ENCODE measurements at places on chromosomes 7 and 10.

DNA sequence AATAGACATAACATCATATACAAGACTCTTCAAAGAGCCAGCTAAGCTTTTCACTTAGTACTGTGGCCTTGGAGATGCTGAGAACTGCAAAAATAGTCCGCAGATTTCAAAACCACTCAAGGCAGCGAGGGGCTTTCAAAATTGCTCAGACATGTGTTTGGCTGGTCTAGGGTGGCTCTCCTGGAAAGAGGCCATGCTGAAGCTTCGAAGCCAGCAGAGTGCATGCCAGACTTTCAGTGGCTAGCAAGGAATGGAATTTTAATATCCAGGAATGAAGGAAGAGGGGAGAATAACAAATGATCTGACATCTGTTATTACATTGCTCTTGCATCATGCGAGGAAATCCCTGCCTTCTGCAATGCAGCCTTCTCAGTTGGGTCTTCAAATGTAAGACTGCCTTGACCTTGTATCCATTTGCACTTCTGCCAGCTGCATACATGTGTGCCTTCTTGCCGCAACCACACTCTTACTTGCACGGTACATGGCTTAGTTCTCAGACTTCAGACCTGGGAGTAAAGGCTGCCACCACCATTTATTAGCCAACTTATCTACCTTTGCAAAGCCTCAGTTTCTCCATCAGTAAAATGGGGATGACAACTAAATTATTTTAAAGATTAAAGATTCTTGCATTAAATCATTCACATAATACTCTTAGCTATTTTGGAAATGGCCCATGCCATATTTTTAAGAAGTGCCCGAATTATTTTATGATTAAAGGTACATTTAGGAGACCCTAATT is 55.9 kb downstream of the ITIH5 start:
- DNase-seq: no peak

DNA sequence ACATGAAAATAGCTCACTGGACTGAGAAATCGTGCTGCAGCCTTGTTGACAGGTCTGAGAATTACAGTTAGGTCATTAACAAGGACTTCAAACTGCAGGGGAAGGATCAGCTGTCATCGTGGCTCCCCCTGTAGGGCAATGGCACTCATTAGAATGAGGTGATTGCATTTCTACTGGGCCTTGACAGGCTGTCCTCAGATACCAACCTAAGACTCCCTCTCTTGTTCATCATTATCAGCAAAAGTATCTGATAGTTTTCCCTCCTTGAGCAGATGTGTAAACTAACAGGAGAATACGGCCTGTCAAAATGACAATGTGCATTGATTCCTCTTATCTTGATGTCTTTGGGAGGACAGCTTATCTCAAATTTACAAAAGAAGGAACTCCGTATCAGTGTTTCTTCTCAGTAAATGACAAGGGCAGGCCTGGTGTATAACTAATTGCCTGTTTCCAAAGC is 648.5 kb upstream of the LRRN3 start:
- DNase-seq: peak; percentile 3

- no peak for DNase-seq
Observed at GRCh38 chr10:32338262-32338661, 8.7 kb downstream of the EPC1 start.

DNA sequence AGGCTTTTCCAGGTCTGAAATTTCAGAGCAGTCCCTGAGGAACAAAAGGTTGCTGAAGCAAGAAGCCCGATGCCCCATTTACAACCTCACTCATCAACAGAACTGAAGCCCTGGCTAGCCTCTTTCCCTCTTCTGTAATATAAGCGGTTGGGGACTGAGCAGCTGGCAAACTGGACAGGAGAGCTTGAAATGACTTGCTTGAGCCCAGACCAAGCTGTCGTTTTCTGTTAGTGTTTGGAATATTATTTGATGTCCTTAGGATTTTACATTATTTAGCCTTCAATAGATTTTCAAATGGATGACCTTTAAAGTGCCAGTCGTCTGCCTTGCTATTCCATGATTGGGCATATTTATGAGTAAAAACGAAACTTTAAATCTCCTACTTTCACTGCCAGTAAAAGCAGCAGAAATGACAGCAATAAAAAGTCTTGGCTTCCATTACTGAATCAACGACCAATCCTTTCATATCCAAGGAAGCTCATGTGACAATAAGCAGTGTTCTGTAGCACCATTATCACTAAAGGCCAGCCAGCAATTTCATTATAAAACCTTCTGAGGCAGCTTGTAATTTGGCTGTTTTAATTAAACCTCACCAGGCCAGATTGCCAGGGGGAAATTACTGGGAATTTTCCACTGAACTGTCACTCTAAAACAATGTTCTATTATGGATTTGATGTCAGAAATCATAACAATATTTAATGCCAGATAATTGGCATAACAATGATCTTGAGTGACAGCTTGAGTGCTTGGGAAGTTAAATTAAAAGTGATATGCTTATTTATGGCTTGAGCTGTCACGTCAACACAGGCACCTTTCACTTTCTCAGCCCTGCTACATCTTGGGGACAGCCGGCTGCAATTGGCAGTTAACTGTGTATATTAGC is 85.9 kb downstream of the LSMEM1 start:
- no peak for DNase-seq

DNA sequence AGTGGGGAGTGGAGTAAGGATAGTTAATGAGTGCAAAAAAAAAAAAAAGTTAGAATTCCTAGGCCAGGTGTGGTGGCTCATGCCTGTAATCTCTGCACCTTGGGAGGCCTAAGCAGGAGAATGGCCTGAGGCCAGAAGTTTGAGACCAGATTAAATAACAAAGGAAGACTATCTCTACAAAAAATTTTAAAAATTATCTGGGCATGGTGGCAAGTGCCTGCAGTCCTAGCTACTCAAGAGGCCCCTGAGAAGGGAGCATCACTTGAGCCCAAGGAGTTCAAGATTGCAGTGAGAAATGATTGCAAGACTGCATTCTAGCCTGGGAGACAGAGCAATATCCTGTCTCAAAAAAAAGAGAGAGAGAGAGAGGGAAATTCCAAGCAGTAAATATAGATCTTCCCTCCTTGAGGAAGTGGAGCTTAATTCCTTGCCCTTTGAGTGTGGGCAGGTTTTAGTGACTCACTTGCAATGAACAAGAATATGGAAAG is 19.5 kb upstream of the CSTF2T start:
- no peak for DNase-seq

DNA sequence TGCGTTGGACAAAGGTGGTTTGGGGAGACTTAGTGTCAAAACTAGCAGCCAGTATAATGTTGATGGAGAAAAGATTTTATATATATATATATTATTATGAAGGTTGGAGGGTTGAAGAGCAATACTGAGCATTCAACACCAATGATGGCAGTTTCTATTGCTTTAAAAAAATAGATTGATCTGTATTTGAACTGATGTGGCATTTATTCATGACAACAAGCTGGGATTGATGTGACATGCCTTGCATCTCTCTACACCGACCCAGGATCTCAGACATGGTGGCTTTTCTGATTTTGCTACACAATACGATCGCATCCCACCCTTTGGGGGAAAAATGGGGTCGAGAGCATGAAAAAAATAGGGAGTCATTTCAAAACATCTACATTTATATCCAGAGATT is 175.4 kb downstream of the POU6F2 start:
- no peak for DNase-seq

DNA sequence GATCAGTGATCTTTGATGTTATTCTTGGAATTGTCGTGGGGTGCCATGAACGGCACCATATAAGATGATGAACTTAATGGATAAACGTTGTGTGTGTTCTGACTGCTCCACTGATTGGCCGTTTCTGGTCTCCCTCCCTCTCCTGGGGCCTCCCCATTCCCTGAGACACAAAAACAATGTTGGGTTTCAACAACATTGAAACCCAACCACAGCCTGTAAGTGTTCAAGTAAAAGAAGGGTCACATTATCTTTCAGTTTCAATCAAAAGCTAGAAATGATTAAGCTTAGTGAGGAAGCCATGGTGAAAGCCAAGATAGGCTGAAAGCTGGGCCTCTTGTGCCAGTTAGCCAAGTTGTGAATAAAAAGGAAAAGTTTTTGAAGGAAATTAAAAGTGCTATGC is 19.5 kb downstream of the EN2 start:
- peak; percentile 46 for DNase-seq

DNA sequence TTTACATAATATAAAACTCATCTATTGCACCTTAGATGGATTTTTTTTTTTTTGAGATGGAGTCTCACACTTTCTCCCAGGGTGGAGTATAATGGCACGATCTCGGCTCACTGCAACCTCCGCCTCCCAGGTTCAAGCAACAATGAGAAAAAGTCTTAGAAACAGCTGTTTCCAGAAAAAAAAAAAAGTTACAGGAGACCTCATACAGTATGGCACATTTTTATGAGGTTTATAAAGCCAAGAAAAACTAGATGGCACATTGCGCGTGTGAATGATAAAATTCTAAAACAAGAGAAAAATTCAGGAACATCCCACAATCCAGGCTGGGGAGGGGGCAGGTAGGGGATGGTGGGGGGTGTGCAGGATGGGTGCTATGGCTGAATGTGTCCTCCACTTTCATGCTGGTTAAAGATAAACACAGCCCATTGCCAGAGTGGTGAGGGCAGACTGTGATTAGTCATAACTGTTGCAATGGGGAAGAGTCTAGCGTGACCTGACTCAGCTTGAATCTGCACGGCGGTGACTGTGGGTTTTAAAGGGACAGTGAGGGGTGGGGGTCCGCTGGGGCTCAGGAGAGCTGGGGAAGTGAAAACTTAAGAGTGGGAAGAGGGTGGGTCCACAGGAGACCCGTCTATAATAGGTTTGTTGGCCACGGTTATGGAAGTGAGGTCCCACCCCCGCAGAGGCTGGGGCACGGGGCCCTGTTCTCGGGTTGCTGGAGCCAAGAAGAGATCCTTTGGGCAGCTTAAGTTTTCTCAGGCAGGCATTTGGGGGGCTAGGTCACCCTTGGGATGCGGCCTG is 11.9 kb upstream of the LRRC27 start:
- DNase-seq: peak; percentile 70

- no peak for DNase-seq
Observed at GRCh38 chr10:127279334-127279774, 83.0 kb upstream of the INSYN2A start.

DNA sequence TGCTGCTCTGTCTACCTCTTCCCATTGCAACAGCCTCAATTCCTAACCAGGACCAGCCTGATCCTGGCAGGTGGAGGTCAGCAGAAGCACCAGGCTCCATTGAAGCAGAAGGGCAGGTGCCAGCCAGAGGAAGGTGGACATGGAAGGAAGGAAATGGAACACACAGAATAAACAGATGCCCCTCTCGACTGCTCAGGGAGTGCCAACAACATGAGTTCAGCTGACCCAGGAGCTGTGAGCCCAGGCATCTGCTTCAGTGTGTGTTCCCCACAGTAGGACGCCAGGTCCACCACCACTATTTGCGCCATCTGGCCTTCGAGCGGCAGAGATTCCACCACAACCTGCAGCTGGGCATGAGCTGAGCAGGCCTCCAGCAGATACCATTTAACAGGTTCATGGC is 56.7 kb downstream of the GPAM start:
- DNase-seq: no peak

GRCh38 chr7:131890176-131890575 is 333.7 kb upstream of the PODXL start:
- DNase-seq: no peak

- no peak for DNase-seq
Observed at GRCh38 chr10:680745-681144, 8.7 kb downstream of the DIP2C start.

DNA sequence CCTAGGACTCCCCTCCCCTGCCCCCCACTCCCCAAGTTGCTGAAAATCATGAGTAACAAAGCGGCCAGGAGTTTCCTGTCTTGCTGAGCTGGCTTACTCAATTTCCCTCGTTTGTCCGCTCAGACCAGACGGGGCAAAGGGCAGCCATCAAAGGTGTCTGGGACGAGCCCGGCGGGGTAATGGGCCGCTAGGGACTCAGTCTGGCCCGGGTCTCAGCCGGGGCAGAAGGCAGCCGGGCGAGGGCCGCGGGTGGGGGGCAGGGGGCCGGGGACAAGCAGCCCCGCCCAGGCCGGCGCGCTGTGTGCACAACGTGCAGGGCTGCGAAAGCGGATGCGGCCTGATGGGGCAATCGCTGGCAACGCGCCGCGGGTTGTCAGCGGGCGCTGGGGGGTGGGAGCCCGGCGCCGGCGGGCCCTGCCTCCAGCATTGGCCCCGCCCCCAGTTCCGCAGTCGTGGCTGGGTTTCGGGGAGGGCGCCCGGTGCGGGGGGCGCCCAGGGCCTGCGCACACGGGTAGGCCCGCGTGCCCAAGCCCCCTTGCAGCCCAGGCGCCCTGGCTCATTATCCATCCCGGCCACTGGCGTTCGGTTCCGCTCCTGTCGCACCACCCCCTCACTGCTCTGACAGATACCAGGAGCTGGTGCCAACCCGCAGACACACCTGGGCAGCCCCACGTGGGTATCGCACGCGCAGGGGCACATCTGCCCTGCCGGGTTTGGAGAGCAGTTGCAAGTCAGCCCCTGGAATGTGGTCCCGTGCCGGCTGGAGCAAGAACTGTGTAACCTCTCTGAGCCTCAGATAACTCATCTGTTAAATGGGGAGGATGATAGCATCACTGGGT is 35.1 kb downstream of the DNAJB12 start:
- DNase-seq: peak; percentile 93

GRCh38 chr7:103059471-103059870 is 15.1 kb downstream of the FBXL13 start:
- DNase-seq: no peak

DNA sequence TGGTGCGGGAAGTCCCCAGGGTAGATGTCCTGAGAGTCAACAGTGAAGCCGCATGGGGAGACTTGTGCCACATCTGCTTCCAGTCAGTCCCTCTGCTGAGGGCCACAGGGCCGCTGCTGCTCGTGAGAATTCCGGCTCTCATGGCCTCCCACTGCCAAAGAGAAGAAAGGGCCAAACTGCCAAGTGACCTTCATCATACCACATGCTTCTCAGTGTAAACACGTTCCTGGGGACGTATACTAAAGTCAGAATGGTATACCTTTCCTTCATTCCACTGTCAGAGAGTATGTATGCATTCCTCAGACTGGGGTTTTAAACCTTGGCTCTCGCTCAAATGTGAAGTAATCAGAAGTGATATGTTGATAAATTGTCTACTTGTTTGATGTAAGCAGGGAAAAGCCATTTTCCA is 52.8 kb upstream of the SEC61G start:
- DNase-seq: no peak

DNA sequence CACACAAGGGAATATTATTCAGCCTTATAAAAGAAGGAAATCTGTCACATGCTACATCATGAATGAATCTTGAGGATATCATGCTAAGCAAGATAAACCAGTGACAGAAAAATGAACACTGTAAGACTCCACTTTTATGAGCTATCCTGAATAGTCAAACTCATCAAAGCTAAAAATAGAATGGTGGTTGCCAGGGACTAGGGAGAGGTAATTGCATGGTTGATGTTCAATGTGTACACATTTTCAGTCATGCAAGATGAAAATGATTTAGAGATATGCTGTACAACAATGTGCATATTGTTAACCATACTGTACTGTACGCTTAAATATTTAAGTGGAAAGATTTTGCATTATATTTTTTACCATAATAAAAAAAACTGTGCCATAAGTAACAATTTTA is 1349.1 kb downstream of the XPNPEP1 start:
- no peak for DNase-seq

Data from activated T-cell treated with anti-CD3 and anti-CD28 coated beads, Interleukin-2, amount 50 U/mL, for 72 hours (primary cell).